Left renal pelvis (tissue), 4 donors: ENCODE measurements at places on chromosomes 7 and 10.
A peak's percentile ranks its signal among the peaks of the same experiment; 100 is the strongest.

- no peak for DNase-seq
Observed at GRCh38 chr10:69043931-69044531, 43.9 kb upstream of the SRGN start.

GRCh38 chr7:138875794-138876193 is 77.8 kb upstream of the ATP6V0A4 start:
- no peak for DNase-seq

DNA sequence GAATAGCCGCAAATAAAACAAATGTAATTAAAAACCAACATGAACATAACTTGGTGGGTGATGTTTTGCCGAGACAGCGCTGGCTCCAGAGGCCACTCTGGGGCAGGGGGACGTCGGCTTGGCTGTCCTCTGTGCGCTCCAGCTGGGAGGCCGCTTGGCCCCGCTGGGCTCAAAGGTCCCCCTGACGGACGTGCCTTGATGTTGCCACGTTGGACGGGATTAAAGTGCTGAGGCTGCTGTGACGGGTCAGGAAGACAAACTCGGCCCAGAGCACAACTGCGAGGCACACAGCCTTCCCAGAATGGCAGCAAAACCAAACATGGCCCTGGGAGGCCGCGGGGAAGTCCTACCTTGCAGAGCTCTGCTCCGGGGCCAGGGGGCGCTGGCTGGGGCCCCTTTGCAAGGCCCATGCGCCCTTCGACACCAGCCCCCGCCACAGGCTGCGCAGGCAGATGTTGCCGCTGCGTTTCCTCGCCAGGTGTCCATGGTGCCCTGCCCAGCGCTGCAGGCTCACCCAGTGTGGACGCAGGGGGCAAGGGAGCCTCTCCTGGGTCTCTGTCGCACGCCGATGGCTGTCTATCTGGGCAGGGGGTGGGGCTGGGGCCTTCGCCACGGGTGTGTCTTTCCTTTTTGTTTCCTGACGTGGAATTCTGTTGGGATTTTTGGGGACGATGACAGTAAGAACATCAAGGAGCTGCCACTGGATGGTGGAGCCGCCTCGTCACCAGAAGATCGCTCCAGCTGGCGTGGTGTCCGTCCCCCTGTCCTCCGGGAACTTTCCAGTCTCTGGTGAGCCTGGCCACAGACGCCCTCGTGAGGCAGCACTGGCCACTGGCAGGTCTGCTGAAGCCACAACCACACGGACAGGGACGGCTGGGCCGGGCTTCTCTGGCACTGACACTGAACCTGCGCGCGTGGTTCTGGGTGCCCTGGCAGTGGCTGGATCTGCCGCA is 99.6 kb upstream of the DIP2C start:
- DNase-seq: peak; percentile 38

GRCh38 chr7:133504825-133505224 is 251.9 kb downstream of the EXOC4 start:
- DNase-seq: no peak

- peak; percentile 94 for DNase-seq
Observed at GRCh38 chr10:79445161-79445976, at the start of gene ZCCHC24. TSS of gene ZCCHC24 (minus strand) at chr10:79445624. CDS start at chr10:79445440, 184 bp downstream.
